ENCODE measurements at places on chromosomes 2 and 18.
A peak's percentile ranks its signal among the peaks of the same experiment; 100 is the strongest.

DNA sequence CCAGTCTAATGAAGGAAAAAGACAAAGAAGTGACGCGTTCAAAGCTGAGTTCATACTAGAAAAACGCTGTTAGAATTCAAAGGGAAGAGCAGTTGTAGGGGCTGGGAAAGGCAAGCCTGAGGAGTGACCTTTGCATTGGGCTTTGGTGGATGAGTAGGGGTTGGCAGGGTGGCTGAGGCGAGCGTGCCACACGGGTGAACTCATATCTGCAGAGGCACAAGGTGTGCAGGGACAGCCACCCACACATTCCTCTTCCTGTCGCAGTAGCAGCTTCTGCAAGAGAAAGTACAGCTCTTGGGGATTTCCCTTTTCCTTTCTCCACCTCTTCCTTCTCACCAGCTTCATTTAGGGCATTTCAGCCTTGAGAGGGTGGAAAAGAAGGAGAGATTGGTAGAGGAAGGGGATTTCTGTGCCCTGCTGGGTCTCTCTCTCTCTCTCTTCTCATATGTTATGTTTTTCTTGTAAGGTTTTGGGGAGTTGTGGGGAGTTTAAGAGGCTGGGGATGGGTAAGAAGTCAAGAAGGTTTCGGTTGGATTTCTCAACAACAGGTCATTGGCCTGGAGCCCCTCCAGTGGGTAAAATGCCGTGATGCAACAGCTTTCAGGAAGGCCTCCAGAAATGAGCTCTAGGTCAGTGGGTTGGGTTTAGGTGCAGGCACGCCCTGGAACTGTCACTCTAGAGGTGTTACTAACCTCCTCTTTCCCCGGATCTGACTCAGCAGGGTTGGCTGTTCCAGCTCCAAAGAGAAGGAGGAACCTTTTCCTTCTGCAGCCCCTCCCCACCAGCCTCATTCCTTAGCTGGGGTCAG, 40.1 kb downstream of the ODC1 start:
- DNase-seq = no peak

DNA sequence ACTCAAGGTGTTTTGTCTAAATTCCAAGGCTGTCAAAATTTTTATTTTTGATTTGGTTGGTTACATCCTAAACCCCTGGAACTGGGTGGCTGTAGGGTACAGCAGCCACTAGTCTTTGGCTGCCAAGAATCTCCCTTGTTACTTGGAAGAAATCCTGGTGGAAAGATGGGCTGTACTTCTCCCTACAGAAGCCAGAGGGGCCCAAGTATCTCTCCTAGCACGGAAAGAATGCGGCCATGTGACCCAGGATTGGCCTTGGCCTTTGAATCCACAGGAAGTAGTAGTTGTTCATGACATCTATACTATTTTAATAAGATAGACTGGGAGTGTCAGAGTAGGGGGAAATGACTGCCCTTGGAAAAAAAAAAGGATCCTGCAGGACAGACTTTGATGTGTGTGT, 54.4 kb upstream of the MYO3B start:
- DNase-seq = no peak

- DNase-seq = no peak
Observed at GRCh38 chr18:8883409-8883668, 178.0 kb downstream of the MTCL1 start.

GRCh38 chr18:55096263-55096951, 137.1 kb upstream of the CCDC68 start:
- peak; percentile 12 for DNase-seq

DNA sequence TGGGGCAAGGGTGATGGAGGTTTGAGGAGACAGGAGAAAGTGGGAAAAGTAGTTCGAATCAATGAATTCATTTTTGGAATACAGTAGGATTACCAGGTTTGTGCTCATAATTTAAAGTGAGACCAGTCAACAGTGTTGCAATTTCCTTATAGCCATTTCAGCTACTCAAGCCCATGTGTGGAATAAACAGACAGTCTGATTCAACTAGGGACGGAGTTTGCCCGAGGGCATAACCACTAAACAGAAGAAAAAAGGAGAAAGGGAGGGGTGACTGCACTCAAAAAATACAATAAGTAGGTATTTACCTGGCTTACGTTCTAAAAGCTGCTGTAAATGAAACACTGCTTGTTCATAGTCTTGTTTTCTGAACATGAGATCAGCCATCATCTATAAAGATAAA, 55.2 kb downstream of the TTC21B start:
- no peak for DNase-seq

DNA sequence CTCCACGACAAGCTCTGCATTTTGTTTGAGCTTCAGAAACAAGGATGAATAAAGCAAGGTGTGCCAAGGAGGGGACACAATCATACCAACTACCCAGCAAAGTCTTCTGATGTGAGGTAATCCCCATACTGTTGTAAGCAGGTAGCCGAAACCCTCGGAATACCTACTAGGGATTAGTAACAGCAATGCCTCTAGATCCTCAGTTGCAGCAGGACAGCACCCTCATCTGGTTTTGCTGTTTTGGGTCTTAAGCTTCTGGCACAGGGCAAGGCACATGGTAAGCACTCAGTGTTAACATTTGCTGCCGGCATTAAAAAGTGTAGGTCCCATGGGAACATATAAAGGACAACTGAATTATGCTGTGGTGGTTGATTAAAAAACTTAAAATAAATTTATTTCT, 16.0 kb upstream of the LINC00305 start:
- DNase-seq = no peak

DNA sequence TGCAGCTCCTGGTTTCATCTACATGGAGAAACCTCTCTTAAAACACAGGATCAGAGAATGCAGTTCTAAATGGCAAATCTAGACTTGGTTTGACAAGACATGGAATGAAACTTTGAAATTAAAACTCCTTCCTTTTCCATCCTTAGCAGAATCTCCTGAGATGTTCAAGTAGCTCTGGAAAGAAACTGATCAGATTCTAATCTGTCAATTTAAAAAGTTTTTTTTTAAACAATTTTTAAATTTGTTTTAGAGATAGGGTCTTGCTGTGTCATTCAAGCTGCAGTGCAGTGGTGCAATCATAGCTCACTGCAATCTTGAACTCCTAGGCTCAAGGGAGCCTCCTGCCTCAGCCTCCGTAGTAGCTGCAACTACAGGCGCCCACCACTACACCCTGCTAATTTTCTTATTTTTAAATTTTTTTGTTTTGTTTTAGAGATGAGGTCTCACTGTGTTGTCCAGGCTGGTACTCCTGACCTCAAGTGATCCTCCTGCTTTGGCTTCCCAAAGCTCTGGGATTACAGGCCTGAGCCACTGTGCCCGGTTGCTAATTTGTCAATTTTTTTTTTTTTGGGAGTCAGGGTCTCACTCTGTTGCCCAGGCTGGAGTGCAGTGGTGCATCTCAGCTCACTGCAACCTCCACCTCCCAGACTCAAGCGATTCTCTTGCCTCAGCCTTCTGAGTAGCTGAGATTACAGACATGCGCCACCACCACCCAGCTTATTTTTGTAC, 216.7 kb downstream of the TGIF1 start:
- DNase-seq = no peak

GRCh38 chr2:174051741-174052583, 86.8 kb upstream of the SP3 start:
- DNase-seq = no peak
